ENCODE measurements at places on chromosomes 2 and 18.

- DNase-seq = no peak
These were observed 48.4 kb downstream of the KDM3A start for GRCh38 chr2:86489542-86489941.

- DNase-seq = peak; percentile 82
These were observed 57.4 kb downstream of the TRPM8 start for GRCh38 chr2:233974530-233975071.

DNA sequence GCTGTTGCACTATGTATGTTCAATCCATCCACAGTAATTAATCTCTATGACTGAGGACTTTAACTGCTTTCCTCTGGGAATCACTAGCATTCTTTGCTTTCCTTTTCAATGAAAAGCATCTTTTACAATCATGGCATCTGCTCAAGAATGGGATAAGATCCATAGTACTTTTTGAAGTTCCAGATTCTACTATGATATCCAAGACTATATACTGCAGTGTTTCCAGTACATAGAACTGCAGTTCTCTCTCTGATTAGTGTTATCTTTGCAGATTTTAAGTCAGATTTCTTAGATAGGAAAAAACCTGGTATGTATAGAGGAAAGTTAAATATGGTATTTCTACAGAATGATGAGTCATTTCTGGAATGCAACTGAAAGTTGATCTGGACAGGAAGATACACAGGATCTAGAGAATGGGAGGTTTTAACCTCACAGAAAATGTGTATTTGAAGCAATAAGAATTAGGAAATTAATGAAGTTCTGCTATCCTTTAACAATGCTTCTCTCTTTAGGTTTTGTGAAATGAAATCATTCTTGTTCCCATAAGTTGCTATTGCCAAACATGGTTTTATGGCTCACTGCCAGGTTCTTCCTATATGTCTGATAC, 670.7 kb downstream of the ERBB4 start:
- no peak for DNase-seq

GRCh38 chr2:120691410-120691809, 44.3 kb upstream of the GLI2 start:
- DNase-seq = peak; percentile 7

DNA sequence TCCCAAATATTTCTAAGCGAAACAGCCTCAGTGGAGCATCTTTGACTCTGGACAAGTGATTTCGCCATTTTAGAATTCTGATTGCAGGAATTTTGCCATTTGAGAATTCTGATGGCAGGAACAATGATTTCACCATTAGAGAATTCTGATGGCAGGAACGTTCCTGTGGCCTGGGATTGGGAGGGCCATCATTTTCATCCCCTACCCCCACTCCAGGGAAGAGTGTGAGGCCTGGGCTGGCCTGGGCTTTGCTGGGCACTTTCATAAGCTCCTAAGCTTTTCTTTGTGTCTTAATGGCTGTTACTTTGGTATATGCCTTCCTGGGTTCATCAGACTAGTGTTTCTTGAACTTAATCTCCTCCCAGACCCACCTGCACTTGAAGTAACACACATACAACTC, 129.3 kb upstream of the EPAS1 start:
- no peak for DNase-seq

- DNase-seq = peak; percentile 56
These were observed 103.9 kb upstream of the XIRP2 start for GRCh38 chr2:166784296-166784946.

DNA sequence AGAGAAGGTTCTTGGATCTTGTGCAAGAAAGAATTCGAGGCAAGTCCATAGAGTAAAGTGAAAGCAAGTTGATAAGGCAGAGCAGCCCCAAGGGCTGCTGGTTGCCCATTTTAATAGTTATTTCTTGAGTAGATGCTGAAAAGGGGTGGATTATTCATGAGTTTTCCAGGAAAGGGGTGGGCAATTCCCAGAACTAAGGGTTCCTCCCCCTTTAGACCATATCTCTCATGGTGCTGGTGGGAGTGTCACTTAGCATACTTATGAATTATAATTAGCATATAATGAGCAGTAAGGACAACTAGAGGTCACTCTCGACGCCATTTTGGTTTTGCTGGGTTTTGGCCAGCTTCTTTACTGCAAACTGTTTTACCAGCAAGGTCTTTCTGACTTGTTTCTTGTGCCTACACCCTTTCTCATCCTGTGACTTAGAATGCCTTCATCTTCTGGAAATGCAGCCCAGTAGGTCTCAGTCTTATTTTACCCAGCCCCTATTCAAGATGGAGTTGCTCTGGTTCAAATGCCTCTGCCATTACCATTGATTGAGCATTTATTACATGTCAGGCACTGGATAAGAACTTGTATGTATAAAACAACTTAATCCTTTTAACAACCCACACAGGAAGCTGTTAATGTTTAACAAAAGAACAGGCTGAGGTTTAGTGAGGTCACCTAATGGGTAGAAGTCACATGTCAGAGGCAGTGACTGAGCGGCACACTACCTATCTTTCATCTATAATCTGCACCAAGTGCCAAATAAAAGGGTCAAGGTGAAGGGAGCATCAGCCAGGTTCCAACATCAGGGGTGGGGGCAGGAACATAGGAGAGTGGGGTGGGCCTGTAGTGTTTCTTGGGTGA, 250.9 kb downstream of the ICOS start:
- DNase-seq = no peak

- DNase-seq = no peak
These were observed 442.0 kb upstream of the SYT4 start for GRCh38 chr18:43719267-43719795.

- DNase-seq = no peak
These were observed 71.8 kb downstream of the FMNL2 start for GRCh38 chr2:152406836-152407161.

Measured in SHP77 (cell line).